ENCODE measurements at places on chromosomes 5 and 9.

DNA sequence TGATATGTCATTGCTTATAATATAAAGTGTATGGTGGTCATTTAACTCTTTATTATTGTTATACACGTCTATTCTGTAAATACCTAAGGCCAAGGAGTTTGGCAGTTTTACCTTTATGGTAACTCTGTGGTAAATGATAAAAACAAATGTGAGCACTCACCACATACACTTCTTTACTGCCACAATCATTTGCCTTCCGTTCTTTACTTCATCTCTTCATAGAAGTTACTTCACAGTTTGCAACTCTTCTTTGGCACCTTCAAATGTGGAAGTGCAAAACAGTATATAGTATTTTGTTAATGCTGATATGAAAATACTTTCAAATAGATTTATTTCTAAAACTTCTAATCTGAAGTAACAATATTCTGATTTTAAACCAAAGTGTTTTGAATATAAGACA lies 4.4 kb upstream of the MEF2C start:
- no peak for DNase-seq

DNA sequence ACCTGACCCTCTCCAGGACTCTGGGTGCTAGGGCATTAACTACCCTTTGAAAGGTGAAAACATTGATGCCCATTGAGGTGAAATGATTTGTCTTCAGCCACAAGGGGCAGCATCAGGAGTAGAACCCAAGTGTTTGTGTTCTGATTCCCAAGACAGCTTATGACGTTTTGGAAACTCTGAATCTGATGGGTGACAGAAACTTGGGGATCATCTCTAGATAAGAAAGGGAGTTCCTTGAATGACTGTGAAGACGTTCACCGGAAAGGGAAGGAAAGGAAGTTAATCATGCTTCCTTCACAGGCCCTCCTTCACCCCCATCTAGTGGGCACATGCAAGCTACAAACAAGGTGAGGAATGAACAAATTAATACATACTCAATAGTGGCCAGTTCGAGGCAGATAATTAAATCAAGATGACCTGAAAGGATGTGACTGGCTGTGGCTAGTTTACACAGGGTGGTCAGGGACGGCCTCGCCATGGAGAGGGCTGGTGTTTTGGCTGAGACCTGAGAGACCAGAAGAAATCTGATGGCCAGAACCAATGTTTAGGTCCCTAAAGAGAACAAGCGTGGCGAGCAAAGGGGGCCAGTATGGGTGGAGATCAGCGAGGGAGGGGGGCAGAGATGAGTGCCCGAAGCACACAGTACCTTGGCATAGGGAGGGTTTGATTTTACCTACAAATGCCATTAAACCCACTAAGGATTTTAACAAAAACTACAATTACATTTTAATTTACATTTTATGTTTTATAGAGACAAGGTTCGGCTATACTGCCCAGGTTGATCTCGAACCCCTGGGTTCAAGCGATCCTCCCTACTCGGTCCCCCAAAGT lies 937 bp upstream of the SLC26A2 start:
- DNase-seq, result peak; percentile 54

- DNase-seq, result peak; percentile 27
Measured at GRCh38 chr9:34628656-34629490, at the start of gene ARID3C. ARID3C (minus strand) TSS chr9:34629066; CDS start chr9:34628014, 1,052 bp downstream.

DNA sequence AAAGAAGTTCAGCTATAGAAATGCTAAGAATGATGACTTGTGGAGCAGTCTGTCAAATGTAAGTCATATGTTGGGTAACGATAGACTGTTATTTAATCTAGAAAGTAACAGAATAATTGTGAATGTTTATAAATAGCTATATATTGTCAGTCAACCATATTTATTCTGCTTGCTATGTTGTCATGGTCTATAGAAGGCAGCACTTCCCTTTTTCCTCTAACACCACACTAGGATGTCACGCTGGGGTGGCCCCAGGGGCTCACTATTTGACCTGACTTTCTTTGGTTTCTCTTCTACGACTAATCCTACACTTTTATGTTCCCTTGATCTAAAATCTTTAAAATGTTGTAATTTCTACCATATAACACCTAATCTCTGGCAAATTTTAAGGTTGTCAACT lies 20.5 kb downstream of the ERAP2 start:
- DNase-seq, result no peak

DNA sequence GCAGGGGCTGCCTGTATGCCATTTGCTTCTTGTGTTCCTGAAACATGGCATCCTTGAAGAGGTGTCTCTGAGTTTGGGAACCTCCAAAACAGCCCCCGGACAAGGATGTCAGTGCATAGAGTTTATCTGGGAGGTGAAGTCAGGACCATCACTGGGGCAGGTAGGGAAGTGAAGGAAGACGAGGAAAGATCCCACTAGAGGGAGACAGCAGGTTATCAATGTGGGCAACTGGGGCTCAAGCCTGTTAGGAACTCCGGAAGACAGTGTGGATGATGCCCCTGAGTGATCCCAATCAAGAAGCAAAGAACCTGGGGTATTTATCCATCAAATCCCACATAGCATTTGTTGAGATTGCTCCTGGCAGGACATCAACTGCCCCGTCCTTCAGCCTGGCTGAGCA lies 233.1 kb downstream of the AGTPBP1 start:
- DNase-seq, result no peak

DNA sequence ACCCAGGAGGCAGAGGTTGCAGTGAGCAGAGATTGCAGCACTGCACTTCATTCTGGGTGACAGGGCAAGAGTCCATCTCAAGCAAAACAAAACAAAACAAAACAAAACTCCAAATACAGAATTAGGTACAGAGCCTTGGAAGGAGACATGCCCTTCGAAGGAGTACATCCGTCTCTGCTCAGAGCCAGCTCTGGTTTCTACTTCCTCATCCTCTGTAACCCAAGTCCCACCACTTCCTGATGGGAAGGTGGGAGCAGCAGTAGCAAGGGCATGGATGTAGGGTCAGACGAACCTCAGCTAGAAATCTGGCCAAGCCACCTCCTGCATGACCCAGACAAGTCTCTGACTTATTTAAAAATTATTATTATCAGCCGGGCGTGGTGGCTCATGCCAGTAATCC lies 16.5 kb upstream of the STXBP1 start:
- DNase-seq, result no peak

DNA sequence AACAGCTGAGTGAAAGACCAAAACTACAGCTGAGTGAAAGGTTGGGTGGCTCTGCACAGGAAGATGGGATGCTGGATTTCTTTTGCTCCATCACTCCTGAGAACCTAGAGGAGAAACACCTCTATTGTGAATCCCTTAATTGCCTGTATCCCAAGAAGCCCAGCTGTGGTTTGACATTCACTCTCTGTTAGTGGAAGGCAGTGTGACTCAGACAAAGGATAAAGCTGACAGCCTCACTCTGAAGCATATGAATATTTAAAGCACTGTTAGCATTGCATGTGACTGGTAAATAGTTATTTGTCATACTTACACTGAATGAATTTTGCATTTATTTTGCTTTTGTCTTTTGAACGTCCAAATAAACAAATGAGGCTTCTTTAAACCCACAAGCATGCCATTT lies 367.1 kb upstream of the RIOK2 start:
- DNase-seq, result no peak

DNA sequence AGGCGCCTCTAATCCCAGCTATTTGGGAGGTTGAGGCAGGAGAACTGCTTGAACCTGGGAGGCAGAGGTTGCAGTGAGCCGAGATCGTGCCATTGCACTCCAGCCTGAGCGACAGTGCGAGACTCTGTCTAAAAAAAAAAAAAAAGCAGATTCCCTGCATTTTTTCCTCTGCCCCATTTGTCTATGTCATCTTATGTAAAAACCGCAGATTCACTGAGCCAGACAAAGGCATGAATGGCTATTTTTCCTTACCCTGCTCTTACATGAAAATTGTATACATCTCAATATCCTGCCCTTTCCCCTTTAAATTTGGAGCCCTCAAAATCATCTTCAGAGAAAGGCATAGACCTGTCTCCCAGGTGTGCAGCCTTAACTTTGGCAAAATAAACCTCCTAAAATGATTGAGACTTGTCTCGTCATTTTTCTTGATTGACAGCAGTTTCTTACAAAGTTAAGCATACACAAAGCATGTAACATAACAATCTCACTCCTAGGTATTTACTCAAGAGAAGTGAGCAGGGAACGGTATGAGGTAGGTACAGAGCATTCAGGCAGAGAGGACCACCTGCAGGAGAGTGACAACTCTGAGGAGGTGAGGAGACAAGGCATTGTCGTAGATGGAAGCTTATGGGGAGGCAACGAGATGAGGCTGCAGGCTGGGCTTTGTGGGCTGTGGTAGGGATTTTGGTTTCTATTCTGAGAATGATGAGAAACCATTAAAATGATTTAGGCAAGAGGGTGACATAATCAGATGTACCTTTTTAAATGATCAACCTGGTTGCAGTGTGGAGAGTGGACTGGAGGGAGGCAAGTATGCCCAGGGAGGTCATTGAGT lies 65.7 kb upstream of the IL6ST start:
- DNase-seq, result no peak

GRCh38 chr9:137147793-137148160 lies 8.8 kb downstream of the GRIN1 start:
- no peak for DNase-seq

- DNase-seq, result peak; percentile 89
Measured at GRCh38 chr5:88659529-88660263, 223.3 kb downstream of the MEF2C start.

DNA sequence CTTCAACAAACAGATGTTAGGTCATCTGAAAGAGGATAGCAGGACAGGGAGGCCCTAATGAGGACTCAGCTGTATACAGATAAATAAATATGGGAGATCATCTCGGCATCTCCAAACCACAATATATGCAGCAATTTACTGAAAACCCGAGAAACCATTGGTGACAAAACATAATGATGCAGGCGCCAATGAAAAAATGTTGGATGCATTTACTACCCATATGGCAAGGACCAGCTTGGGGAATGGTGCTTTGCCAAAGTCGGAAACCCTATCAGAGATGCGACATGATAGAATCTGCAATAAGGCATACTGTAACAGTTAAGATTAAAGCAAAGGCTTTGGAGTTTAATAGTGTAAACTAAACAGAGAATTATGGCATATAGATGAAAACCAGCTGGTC lies 92.0 kb downstream of the SNCAIP start:
- DNase-seq, result peak; percentile 93

DNA sequence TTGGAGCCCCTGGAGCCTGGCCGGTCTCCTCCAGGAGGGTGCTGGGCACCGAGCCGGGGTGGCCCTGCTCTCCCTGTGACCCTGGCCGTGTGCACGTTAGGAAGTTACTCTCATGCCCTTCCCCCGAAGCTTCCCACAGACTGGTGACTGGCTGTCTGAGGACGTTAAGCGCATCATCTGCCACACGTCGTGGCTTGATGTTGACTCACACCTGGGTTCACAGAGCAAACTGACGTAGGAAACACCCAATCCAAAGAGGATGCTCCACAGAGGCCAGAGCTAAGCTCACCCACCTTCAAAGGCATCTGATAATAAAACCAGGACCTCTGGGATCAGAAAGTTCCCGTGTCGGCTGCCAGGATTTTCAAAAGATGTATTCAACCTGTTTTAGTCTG lies 152.9 kb upstream of the PHYKPL start:
- DNase-seq, result no peak

- peak; percentile 54 for DNase-seq
Measured at GRCh38 chr9:21688108-21689102, 114.0 kb upstream of the MTAP start.

DNA sequence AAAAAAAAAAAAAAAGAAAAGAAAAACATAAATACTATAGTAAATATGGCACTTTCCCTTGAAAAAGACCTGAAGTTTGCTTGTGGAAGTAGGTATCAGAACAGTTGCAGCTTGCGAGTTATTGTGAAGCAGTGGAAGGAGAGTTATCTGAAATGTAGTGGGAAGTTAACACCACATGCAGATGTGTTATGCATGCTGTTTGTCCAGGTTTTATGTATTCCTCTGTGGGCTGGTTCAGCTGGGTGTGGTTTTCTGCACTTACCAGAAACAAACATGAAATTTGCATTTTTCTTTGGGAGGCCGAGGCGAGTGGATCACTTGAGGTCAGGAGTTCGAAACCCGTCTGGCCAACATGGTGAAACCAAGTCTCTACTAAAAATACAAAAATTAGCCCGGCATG lies 42.1 kb upstream of the CTNNA1 start:
- no peak for DNase-seq

GRCh38 chr5:42720251-42720650 lies 36.4 kb upstream of the CCDC152 start:
- DNase-seq, result no peak

GRCh38 chr5:149239917-149240316 lies 31.7 kb upstream of the AFAP1L1 start:
- no peak for DNase-seq

- DNase-seq, result no peak
Measured at GRCh38 chr9:16656432-16657169, 213.9 kb downstream of the BNC2 start.

GRCh38 chr5:53392073-53392472 lies 88.4 kb upstream of the FST start:
- no peak for DNase-seq

- no peak for DNase-seq
Measured at GRCh38 chr5:66669862-66670195, 73.6 kb downstream of the MAST4 start.

DNA sequence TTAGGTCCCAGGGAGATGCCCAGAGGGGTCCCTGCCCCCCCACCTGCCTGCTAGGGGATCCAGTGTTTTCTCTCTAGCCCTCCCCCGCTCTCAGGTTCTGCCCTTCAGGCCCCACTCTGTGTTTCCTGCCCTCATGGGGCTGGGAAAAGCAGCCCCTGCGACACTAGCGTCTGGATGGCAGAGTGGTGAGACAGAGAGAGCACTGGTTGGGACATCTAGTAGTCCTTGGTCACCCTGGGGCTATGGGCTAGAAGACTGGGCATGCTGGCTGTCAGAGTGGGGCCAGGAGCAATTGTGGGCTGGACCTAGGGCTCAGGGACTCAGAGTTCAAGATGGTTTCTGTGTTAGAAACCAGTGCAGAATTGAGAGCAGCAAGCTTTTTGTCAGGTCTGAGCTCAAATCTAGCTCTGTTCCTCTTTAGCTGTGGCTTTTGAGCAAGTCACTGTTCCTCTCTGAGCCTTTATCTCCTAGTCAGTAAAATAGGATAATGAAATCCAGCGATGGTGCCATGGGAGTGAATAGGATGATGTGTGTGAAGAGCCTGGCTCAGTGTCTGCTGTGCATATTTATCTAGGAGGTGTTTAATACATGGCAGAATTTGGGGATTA lies 39.0 kb downstream of the RGS3 start:
- no peak for DNase-seq
